Pons (tissue), 1 donor: ENCODE measurements at places on chromosomes 6 and 20.

GRCh38 chr6:14943116-14943515, 302.8 kb upstream of the JARID2 start:
- no peak for DNase-seq

- DNase-seq, result no peak
These were observed at the start of gene MAP7 for GRCh38 chr6:136550330-136551071. Gene MAP7, minus strand, starts transcription at chr6:136550422. Its CDS starts 14 bp downstream, at chr6:136550408.

DNA sequence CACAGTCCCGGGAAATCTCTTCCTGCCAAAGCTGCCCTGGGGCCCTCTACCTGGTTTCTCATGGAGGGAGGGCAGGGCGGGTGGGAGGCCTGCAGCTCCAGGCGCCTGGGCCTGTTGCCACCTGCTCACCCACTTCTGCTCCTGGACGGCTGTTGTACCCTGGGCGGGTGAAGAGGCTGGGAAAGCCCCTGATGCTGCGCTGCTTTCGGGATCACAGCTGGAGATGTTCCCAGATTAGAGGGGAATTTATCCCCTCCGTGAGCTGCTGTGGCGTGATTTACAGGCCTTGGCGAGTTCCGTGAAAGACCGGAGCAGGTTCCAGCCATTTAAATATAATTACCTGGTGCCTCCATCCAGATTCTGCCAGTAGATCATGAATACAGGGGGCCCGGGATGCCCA, 12.3 kb upstream of the VSTM2L start:
- no peak for DNase-seq

GRCh38 chr20:42295592-42295991, 677.4 kb upstream of the CHD6 start:
- DNase-seq, result no peak
